ENCODE measurements at places on chromosomes 2 and 18. TPM values are rescaled to one million over a fixed set of nuclear protein-coding genes. Genes with fewer than 3 reads are reported as not detected.

The CTLA4 gene
- total RNA-seq, result not detected

The LYPD6 gene
- total RNA-seq, result 0.57 TPM

The COL4A3 gene
- total RNA-seq, result 0.18 TPM

The ZNF638 gene
- total RNA-seq, result 98.2 TPM
